NCI-H2171 treated with DMSO at 0.1 percent for 48 hours (cell line): ENCODE measurements at places on chromosomes 7 and 10.

DNA sequence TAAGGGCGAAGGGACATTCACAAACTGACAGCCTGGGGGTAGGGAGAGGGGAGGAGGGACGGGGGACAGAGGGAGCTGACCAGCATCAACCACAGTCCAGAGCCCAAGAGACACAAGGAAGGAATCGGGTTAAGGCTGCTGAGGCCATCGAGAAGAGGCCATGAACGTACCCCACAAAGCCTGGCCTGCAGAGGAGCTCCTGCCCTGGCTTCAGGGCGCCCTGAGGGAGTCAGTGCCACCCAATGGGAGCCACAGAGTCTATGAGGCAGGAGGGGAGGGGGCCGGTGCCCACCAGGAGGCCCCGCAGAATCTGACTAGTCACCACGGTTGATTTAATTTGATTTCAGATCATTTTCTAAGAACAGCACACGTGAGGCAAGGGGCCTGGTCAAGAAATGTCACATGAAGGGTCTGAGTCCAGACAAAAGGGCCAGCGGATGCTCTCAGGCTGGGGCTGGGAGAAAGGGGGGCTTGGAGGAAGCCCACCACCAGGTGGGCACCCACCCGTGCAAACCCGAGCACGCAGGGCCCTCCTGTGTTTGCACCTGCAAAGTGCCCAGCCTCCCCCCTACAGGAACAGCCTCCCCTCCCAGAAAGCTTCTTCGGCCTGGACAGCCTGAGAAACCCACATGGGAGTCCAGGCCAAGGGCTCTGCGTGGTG, 40.4 kb downstream of the CAMK2B start:
- no peak for DNase-seq

GRCh38 chr7:113809581-113809980, 109.2 kb downstream of the PPP1R3A start:
- no peak for DNase-seq

DNA sequence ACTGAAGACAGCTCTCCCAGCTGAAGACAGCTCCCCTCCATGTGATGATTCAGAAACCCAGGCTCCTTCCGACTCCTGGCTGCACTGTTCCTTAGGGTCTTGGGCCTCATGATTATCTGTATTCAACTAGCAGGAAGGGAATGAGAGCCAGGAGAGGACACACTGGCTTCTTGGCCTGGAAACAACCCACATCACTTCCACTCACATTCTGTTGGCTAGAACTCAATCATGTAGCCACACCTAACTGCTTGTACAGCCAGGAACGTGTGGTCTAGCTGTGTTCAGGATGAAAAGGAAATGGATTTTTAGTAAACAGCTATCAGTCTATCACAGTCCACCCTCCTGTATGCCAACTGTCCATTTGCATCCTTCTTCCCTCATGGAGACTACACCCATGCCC, 30.5 kb upstream of the XPNPEP1 start:
- no peak for DNase-seq

GRCh38 chr7:39211581-39211980, 233.9 kb downstream of the POU6F2 start:
- DNase-seq, result no peak

- no peak for DNase-seq
Measured at GRCh38 chr7:156559001-156559400, 81.6 kb upstream of the RNF32 start.

- no peak for DNase-seq
Measured at GRCh38 chr7:4123823-4124222, 558.3 kb upstream of the FOXK1 start.

- DNase-seq, result peak; percentile 37
Measured at GRCh38 chr10:128530301-128530700, 404.1 kb upstream of the MKI67 start.

DNA sequence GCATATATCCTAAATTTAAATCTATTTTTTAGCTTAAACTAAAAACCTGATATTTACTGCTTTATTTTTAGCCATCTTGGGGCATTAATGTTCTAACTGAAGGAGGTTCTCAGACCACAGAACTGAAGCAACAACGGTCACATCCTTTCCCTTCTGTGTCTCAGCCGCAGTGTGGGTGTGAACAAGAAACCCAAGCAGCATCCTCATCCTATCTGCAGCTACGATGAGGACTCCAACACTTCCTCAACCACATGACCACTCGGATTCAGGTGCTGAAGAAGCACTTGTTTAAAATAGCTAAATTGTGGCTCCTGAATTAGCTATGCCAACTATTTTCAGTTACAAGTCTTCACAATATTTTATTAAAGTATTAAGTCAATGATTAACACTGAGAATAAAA, 5.3 kb downstream of the ESYT2 start:
- DNase-seq, result no peak

DNA sequence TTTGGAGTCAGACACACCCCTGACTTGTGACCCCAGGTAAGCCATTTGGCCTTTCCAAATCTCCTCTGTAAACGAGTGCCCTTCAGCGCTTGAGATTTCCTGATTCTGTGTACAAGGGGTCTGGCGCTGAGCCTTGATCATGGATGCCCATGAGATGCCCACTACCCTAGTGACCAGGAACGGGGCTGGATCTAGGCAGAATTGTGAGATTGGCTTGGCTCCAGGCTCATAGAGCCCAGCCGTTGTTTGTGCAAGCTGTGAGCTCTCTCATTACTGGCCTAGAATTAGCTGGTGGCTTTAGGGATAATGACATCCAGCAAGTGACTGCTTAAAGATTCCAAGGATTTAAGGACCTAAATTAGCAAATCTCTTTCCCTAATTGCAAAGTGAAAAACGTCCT, 84.9 kb downstream of the CAMK1D start:
- DNase-seq, result no peak

GRCh38 chr10:67789769-67790168, 48.2 kb downstream of the DNAJC12 start:
- no peak for DNase-seq

DNA sequence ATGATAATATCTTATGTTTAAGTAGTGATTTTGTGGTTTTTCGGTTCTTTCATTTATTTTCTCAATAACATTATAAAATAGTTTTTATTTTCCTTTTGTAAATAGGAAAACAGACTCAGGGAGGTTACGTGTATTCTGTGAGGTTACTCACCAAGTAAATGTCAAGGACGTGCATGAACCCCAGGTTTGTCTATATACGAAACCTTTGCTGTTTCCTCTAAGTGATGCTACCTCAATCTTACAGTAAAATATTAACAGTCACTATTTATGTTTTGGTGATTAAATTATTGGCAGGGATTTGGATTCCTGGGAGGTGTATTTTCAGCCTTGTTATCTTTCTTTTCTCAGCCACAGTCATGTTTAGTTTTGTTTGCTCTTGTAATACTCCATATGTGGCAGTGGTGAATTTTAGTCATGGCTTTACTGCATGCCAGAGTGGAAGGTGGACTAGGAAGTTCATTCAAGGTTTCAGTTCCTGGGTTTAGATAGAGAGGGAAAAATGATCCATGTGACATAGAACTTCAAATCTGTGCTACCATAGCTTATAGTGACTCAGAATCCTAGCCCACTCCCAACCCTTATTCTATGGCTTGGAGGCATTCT, 139.9 kb downstream of the ARL4A start:
- DNase-seq, result no peak

DNA sequence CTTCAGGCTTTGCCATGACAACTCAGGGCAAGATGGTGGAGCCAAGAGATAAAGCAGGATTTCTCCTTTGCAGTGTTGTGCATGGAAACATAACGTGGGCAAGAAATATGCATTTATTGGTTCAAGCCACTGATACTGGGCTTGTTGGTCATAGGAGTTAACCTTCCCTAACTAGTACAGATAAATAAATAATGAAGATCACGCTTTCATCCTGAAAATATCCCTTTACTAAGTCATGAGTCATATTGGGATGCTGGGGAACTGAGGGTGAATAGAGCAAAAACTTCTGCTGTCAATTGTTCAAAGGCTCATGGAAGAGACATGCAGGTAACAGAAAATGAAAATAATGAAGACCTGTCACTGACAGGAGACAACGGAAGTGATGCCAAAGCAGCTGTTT, 55.5 kb downstream of the TES start:
- DNase-seq, result no peak

DNA sequence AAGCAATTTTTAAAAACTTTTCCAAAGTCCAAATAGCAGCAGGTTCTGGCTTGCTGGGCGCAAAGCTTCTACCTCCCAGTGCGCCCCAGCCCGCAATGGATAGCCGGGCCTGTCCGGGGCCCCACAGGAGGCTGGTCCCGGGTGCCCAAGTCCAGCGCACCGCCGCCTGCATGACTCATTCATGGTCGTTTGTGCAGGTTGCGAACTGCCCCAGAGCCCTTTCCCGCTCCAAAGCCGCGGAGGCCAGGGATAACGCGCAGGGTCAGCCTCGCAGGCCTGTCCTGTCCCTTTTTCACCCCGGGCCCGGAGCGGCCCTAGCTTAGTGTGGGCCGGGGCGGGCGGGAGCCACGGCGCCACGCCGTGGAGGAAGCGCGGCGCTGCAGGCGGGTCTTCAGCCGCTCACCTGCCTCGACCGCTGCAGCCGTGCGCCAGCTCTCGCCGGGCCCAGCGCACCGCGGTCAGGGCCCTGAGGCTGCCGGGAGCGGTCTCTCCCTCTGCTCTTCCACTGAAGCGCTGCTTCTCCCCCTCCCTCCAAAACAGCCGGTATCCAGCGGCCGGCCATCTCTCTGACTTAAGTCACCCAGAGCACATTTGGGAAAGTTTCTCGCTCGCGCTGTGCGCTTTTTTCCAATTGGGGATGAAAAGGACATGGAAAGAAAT, 1.7 kb upstream of the EGR2 start:
- peak; percentile 12 for DNase-seq

GRCh38 chr10:78684947-78685346, 383.8 kb upstream of the ZMIZ1 start:
- DNase-seq, result peak; percentile 4

- no peak for DNase-seq
Measured at GRCh38 chr10:103558911-103559310, 65.4 kb downstream of the NEURL1 start.

DNA sequence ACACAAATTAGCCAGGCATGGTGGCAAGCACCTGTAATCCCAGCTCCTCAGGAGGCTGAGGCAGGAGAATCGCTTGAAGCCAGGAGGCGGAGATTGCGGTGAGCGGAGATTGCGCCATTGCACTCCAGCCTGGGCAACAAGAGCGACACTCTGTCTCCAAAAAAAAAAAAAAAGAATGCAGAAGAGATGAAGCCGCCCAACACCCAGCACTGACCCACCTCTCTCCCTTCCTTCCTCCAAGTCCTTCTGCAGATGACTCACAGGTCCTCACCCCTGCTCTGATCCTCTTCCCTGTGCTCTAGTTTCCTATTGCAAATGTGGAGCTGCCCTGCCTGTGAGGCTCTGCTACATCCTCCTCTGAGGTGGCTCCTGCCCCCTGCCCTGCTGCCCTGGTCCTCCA, 22.0 kb upstream of the OPALIN start:
- DNase-seq, result no peak

GRCh38 chr10:61609701-61610100, 53.0 kb upstream of the CABCOCO1 start:
- no peak for DNase-seq
